AG04449 (cell line): ENCODE measurements at places on chromosomes 7 and 10.
A peak's percentile ranks its signal among the peaks of the same experiment; 100 is the strongest.

- DNase-seq, result no peak
Measured at GRCh38 chr10:124417895-124418725, 613 bp downstream of the OAT start.

GRCh38 chr7:151246851-151247580 lies 1.5 kb downstream of the SMARCD3 start:
- no peak for DNase-seq

DNA sequence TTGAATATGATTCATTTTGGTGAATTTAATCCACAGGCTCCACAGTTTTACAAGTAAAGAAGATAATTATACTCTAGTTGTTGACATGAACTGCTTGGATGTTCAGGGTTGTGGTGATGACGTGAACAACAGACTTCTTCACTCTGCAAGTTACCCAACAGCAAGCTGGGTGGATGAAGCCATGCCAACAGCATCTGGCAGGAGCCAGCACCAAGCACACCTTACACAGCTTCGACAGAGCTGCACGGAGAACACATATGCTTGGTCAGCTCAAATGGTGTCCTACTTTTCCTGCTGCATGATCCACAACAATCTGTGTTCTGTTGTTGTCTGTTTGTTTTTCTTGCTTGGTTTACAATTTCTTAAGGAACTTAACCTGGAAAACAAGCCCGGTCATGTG lies 9.8 kb downstream of the NOD1 start:
- no peak for DNase-seq

- DNase-seq, result no peak
Measured at GRCh38 chr10:60921633-60922032, 22.4 kb downstream of the RHOBTB1 start.

DNA sequence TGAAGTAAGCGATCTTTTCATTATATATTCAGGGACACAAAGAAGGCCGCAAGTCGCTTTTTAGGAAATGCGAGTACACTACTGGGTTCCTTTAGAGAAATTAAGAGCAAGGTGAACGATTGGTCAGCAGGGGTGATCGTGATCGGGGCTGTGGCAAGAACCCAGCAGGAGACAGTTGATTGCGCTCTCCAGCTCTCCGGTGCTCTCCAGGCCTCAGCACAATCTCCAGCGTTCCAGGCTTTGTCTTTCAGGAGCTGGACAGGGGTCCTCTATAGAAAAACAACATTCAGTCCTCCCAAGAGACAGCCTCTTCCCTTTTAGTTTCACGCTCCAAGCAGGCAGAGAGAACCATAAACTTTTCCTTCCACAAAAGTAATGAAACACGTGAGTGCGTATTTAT lies 170.5 kb upstream of the KLF6 start:
- no peak for DNase-seq

DNA sequence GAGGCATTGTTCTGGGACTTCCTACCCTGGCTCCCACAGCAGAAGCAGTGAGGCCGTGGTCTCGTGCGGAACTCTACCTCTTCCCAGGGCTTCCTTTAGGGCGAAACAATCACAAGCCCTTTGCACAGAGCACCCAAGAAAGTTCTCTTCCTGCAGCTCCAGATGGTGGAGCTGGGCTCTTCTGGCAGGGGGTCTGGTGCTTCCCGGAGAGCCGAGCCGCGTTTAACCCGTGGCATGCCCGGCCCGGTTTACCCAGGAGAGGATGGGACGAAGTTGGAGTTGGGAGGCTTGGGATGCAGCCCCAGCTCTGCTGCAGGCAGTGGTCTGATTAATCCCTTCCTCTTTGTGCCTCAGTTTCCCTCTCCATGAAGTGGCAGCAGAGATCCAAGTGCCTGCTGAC lies 9.0 kb upstream of the ATP6V0E2 start:
- no peak for DNase-seq

DNA sequence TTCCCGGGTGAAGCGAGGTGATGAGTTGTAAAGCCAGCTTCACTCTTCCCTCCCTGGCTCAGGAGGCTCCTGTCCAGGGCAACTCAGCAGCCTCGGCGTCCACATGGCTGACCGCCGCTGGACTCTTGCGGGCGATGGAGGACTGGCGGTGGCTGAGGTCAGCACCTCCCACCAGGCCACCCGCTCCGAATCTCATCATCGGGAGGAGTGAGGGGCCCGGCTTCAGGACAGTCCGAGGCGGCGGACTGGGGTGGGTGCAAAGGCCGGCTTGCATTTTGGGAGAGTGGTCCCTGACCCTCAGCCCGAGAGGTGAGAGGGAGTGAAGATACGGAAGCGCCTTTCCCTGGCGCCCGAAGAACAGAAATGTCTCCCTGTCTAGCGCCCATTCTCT lies 759 bp downstream of the DNAJB12 start:
- no peak for DNase-seq

DNA sequence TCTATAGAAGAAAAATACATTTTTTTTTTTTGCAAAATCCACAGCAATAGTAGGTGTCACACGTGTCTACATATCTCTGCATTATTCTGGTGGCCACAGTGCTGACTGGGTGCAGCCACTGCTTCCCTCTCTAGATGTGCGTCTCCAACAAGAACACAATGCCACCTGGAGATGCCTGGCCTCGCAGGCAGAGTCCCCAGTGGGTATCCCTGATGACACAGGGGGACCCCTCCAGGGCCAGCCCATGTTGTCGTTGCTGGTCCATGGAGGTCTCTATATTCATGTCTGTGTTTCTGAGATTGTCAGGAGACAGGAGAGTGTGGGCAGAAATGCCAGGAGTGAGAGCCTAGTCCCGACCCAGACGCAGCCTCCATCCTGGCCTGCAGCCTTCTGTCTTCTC lies 345.9 kb upstream of the SHH start:
- no peak for DNase-seq

GRCh38 chr10:91511549-91512330 lies 101.6 kb downstream of the HECTD2 start:
- peak; percentile 75 for DNase-seq

DNA sequence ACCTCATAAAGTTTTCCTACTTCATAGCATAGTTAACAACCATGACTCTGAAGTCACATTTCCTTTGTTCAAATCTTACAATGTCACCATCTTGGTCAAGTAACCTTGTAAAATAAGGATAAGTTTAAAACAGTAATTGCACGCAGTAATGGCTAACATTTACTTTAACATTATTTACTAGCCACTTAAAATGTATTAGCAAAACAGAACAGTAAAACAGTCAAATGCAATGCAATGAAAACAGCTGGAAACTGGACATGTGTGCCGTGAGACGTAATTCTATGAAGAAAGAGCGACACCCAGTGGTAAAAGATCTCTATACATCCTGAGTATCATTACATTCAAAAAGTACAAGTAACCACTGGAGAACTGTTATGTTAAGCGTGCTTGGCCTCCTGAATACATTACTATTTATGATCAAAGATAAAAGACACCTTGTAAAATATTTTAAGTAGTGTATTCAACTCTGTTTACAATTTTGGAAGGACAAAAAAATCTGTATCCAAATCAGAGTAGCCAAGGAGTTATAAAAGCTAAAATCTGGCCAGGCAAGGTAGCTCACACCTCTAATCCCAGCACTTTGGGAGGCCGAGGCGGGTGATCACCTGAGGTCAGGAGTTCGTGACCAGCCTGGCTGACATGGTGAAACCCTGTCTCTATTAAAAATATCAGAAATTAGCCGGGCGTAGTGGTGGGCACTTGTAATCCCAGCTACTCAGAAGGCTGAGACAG lies 27.2 kb downstream of the ATE1 start:
- peak; percentile 19 for DNase-seq

- no peak for DNase-seq
Measured at GRCh38 chr7:134280508-134280907, 36.2 kb downstream of the SLC35B4 start.

GRCh38 chr7:64098-64915 lies 128.1 kb upstream of the FAM20C start:
- no peak for DNase-seq

GRCh38 chr10:13483073-13483472 lies 45.7 kb downstream of the BEND7 start:
- DNase-seq, result no peak

DNA sequence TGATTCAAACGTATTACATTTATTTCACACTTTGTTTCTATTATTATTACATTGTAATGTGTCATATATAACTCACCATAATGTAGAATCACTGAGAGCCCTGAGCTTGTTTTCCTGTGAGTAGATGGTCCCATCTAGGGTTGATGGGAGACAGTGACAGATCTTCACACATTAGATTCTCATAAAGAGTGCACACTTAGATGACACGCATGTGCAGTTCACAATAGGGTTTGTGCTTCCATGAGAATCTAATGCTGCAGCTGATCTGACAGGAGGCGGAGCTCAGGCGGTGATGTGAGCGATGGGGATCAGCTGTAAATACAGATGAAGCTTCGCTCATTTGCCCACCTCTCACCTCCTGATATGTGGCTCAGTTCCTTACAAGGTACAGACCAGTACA lies 36.1 kb downstream of the BMPER start:
- DNase-seq, result no peak

DNA sequence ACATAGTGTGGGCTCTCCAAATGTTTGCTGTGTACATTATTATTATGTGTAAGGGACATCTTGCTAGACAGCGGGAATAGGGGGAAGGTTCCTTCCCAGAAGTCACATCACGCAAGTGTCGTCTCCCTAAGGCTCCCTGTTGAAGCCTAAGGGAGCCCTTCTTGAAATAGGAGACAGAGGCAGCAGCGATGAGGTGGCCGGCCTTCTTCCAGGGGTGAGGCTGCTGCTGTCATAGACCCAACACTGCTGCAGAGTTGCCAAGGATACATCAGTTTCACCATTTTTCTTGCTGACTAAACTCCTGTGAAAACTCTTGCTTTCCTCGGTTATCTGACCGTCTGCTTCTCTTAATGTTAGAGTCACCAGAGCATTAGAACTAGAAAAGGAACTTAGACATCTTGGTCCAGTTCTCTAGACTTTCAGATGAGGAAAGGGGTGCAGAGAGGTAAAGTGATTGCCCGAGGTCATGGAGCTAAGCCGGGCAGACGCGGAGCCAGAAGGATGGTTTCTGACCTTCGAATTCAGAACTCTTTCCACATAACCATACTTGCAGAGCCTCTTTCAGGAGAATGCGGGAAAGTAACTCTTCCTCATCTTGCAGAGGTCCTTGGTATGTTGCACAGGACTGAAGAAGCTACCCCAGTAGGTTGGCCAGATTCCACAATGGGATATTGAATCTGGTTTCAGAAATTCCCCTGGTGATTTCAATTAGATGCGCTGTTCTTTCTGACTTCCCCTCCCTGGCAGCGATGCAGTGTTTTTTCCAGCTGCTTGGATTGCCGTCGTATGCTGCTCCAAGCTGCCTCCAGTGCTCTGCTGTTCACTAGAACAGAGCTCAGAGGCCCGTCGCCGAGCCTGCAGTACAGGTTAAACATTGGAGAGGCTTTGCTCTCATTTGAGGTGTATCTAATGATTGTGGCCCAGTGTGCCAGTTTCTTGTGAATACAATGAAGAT lies 217.1 kb downstream of the CAMK1D start:
- no peak for DNase-seq

- DNase-seq, result no peak
Measured at GRCh38 chr10:73771722-73772280, 10.0 kb upstream of the CHCHD1 start.

DNA sequence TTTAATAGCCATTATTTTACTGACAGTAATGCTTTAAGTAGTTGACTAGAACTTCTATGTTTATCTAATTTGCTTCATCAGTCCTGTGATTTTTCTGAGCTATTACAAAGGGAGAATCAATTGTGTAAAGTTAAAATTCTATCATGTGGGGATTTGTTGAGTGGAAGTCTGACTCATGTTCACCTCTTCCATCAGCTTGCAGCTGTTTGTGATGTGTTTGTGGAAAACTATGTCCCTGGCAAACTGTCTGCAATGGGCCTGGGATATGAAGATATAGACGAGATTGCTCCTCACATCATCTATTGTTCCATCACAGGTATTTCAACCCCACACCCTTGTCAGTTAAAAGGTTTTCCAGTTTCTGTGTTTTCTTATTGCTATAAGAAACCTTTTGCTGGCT lies 59.9 kb downstream of the SUGCT start:
- no peak for DNase-seq

GRCh38 chr10:114668375-114669080 lies 10.5 kb upstream of the ABLIM1 start:
- no peak for DNase-seq

GRCh38 chr7:2978408-2978807 lies 65.3 kb downstream of the CARD11 start:
- DNase-seq, result no peak

DNA sequence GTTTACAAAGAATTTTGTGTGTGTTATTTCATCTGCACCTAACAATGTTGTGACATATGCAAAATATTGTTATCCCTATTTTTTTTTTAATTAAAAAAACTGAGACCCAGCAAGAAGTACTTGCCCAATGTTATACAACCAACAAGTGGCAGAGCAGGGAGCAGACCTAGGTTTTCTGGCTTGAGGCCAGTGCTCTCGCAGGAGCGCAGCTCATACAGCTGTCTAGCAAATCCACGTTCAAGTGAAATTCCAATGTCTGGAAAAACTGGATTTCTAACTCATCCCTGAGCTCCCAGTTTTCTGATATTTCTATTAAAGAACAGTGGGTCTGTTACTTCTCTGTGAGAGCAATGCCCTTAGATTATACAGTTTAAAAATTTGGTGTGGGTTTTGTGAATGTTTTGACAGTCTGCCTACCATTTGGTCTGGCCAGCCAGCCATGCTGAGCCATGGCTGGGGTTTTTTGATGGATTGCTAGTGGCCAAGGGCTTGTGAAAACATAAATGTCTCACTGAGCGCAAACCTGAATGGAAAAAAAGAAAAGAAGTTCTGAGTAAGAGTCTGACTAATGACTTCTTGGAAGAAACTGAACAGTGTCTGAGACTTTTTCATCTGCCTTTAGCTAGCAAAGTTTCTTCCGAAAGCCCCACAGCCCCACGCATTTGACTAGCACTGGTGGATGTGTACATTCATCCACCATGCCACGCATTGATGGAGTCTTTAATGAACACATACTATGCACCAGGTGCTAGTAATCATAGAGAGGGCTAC lies 15.4 kb upstream of the PRF1 start:
- peak; percentile 34 for DNase-seq

DNA sequence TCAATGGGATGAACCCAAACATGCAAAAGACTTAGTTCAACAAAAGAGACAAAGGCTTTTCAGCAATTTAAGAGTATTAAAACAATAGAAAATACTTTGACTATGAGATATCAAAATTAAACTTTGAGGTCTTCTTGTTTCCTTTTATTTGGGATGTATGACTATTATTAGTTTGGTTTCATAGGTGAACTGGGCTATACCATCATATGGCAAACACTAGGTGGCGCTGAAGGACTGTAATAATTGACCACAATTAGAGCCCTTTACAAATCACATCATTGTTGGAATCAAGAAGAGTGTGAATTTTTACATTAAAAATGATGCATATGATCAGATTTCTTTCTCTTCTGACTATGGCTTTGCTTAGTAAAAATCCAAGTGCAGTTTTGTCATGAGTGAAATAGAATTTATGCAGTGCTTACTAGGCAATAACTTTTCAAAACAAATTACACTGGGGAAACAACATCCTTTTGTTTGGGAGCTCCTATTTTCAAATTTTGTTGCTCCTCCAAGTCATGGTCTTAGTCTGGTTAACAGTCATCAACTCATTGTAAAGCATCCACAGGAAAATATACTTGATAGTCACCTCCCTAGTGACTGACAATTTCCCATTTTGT lies 14.7 kb upstream of the NXPH1 start:
- DNase-seq, result no peak

GRCh38 chr10:60801522-60801921 lies 23.2 kb downstream of the CDK1 start:
- DNase-seq, result no peak
